Left lung (tissue), 14 donors: ENCODE measurements at places on chromosomes 12 and 14. TPM values are rescaled to one million over a fixed set of nuclear protein-coding genes. Genes with fewer than 3 reads are reported as not detected.

DNA sequence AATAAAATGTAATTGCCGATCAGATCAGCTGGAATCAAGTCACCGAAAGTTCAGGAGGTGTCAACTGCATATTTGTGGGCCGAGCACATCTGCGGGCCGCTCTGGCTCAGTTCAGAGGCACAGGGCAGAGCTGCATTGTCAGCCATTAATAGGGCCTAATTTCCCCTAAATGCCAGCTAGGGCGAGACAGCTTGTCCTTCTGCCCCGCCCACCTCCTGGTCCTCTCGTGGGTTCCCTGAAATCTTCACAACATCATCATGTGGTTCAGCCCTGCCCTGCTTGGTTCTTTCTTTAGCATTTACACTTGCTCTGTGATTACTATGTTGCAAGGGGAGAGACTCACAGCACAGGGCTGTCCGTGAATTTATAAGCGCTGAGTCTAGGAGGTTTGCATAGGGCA lies 148.9 kb downstream of the CHST11 start:
- DNase-seq: no peak

DNA sequence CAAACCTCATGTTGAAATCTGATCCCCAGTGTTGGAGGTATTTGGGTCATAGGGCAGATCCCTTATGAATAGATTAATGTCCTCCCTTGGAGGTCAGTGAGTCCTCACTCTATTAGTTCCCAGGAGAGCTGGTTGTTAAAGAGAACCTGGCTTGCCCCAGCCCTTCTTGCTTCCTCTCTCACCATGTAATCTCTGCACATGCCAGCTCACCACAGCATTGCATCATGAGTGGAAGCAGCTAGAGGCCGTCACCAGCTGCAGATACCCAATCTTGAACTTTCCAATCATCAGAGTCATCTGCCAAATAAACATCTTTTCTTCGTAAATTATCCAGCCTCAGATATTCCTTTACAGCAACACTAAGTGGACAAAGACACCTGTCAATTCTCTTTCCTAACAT lies 161.8 kb upstream of the IGF1 start:
- DNase-seq: no peak

DNA sequence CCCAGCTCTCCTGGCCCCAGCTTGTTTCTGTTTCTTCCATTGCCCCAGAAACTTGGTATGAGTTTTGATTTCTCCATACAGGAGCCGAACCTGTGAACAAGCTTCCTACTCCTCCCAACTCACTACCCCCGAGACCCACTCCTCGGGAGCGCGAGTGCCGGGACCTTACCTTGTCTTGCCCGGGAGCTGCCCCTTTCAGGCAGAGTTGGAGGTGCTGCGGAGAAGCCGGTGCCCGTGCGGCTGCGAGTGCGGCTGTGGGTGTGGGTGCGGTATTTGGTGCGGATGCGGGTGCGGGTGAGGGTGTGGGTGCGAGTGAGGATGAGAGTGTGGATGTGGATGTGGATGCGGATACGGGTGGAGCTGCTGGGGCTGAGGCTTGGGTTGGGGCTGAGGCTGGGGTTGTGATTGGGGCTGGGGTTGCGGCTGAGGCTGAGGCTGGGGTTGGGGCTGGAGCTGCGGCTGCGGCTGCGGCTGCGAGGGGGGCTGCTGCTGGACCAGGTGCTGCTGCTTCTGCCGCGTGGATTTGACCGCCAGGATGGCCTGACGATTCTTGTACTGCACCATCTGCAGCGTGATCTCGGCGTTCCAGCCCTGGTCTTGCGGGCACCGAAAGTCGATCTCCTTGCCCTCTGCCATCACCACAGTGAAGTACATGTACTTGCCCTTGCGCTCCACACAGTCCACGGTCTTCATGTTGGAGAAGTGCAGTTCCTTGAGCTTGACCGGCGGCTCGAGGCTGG lies 1.1 kb downstream of the PHLDA1 start:
- no peak for DNase-seq

DNA sequence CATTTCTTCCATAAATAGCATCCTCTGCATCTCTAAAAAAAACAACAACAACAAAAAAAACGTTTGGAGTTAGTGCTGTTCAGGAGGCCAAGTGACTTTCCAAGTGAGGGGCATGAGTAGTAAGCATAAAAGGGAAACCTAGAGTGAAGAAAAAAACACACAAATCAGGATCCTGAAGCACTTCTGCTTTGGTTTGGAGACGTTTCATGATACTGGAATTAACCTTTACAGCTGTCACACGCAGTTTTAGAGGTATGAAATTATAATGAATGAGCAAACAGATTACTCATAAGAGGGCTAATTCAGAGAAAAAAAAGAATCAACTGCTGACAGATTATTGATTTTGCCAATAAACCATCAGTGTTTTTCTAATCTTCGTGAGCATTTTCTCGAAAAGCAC lies 3.8 kb downstream of the SRSF9 start:
- DNase-seq: no peak

- no peak for DNase-seq
Measured at GRCh38 chr12:124368421-124369032, 73.6 kb downstream of the RFLNA start.

DNA sequence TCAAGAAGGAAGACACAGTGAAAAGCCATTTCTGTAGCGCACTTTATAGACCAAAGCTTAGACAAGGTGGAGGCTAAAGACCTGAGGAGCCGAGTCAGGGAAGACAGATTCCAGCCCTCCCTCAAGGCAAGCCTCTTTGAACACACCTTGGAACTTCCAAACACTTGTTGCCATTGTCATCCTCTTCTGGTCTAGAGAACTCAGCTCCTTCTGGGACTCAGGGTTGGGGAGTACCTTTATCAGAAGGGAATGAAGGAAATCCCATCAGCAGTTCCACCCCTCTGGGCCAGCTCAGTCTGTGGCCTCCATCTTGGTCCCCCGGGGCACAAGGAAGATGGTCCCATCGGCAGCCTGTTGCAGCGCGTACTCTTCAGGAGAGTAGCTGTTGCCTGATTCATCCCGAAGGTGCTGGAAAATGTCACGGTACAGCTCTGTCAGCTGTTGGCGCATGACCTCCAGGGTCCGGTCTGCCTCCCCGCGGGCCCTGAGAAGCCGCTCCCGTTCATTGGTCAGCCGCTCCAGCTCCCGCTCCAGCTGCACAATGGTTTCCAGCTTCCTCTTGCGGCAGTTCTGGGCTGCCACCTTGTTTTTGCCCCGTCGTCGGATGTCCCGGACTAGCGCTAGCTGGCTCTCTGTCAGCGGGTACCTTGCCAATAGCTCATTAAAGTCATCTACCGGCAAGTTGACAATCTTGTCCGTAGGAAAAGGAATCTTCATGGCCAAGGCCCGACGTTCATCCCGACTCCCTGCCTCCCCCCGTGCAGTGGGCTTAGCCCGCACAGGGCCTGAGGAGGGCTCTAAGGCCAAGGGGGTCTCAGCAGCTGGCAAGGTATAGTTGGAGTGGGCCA lies 8.5 kb downstream of the NFE2 start:
- DNase-seq: no peak

DNA sequence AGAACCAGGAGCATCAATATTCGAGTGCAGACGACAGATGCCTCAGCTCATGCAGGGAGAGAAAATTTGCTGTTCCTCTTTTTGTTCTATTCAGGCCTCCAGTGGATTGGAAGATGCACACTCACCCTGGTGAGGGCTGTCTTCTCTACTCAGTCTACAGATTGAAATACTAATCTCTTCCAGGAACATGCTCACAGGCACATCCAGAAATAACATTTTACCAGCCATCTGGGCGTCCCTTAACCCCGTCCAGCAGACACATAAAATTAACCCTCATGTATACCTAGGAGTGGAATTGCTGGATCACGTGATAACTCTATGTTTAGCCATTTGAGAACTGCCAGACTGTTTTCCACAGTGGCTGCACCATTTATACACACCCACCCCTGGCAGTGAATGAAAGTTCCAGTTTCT lies 4.5 kb upstream of the OAS2 start:
- DNase-seq: no peak

- no peak for DNase-seq
Measured at GRCh38 chr12:130452546-130452945, 114.9 kb downstream of the PIWIL1 start.

ACRBP gene
- 4.9 TPM for total RNA-seq

GPR162 gene
- 12.7 TPM for total RNA-seq

OR6S1 gene
- not detected for total RNA-seq

SIX6 gene
- total RNA-seq: not detected
